ENCODE measurements at places on chromosomes 2 and 18.
A peak's percentile ranks its signal among the peaks of the same experiment; 100 is the strongest.

- no peak for DNase-seq
Measured at GRCh38 chr2:194252127-194252526, 1404.9 kb upstream of the SLC39A10 start.

GRCh38 chr18:49071317-49071716 is 120.6 kb upstream of the SMAD7 start:
- DNase-seq: no peak

- no peak for DNase-seq
Measured at GRCh38 chr2:178506949-178507348, 26.7 kb downstream of the PLEKHA3 start.

DNA sequence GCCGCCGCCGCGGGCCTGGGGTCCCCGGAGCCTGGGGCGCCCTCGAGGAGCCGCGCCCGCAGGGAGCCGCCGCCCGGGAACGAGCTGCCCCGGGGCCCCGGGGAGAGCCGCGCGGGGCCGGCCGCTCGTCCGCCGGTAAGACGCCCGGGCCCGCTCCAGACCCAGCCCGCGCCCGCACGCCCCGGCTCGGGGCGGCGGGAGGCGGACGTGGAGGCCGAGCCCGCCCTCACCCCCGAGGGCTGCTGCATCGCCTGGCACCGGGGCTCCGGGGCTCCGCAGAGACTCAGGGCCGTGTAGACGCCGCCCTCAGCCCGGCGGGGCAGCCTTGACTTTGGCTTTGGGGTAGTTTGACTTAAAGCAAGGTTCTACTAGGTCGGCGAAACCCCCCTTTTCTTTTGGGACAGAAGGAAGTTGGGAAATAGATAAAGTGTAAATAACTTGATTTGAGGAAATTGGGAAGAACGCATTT is 335 bp downstream of the ERFE start:
- DNase-seq: no peak

DNA sequence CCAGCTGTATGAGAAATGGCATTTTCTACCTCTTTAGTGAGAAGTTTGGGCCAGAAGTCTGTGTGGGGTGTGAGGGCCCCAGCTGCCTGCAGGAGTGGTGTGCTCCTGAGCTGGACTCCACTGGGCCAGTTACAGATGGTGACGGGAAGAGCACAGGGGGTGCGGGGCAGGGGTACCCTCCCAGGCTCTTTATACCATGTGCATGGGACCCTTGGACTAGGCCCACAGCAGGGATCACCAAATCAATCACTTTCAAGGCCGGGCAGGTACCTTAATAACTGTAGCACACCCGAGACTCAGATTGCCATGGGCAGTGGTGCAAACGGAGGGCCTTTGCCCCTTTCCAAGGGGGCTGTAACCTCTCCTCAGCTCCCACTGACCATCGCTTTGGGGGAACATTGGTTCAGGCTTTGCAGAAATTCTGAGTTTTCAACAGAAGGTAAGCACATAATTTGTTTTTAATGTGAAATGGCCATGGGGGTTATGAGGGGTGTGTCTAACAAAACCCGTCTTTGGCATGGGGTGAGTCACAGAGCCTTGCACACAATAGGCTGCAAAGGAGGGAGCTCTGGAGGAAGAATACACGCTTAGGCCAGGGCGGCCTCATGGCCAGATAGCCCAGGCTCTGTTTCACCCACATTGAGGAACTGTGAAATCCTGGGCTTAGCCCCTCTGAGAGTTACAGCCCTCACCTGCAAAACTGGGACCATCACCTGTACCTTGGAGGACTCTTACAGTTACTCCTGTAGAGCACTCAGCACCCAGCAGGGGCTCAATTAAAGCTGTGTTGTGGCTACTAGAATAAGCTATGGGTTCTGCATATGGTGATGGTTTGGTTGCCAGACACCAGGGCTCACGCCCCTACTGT is 141.0 kb upstream of the BCL2L11 start:
- DNase-seq: no peak

DNA sequence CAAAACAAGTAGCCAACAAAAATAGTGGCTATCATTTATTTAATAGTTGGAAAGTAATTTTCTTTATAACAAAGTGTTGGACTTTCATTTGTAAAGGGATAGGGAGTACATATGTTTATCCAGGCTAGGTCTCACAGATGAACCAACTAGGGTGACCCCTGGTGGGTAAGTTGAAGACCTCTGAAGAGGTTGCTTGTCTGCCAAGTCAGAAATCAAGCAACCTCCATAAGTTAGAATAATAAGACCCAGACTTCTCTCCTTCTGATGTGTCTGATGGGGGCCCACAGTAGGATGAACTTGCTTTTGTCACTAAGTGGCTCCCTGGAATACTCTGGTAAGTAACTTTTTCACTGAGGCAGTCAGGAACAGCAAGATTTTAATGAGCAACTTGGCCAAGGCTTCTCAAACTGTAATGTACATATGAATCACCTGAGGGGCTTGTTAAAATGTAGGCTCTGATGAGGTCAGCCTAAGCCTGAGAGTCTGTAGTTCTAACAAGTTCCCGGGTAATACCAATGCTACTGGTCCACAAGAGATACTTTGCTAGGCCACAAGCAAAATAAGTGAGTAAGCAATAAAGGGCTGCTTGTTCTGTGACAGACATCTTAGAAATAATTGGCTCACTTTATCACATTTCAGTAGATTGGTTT is 319.6 kb downstream of the PIK3C3 start:
- DNase-seq: no peak

DNA sequence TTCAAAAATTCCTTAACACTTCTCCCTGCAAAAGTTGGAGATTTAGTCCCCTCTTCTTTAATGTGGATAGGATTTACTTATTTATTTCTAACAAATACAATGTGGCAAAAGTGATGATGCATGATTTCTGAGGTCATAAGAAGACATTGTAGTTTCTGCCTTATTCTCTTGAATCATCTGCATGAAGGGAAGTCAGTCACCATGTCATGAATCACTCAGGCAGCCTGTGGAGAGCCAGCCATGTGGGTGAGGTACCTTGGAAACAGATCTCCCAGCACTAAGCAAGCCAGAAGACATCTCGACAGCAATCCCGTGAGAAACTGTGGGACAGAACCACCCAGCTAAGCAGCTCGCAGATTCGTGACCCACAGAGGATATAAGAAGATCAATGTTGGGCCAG is 2.7 kb upstream of the ZC3H8 start:
- no peak for DNase-seq

DNA sequence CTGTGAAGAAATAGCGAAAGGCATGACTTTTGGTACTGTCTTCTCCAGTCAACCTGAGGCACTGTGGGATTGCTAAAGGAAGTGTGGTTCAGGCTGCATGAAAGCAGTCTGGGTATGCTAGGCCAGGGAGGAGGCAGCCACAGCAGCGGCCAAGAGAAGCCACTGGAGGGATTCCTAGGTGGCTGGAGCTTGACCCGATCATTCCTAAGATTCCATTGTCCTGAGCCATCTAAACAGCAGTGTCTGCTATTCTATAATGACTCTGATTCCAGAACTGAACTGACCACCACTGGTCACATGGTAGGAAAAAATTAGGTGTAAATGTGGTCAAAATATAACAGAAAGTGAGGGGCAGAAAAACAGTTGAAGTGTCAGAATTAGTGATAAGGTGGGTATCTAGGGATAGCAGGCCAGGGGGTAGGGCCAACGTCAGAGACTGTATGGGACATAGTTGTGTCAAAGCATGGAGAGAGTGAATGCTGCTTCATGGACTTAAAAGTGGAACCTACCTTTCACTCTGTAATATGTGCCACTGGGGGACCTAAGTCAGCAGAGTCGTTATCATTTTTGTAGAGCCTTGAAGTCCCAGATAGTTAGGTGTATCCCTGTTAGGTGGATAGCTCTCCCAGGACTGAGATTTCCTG is 204.6 kb downstream of the CTNNA2 start:
- DNase-seq: no peak

GRCh38 chr18:51519571-51519970 is 322.1 kb upstream of the MEX3C start:
- DNase-seq: no peak

GRCh38 chr2:222672068-222672401 is 577 bp downstream of the MOGAT1 start:
- DNase-seq: no peak

DNA sequence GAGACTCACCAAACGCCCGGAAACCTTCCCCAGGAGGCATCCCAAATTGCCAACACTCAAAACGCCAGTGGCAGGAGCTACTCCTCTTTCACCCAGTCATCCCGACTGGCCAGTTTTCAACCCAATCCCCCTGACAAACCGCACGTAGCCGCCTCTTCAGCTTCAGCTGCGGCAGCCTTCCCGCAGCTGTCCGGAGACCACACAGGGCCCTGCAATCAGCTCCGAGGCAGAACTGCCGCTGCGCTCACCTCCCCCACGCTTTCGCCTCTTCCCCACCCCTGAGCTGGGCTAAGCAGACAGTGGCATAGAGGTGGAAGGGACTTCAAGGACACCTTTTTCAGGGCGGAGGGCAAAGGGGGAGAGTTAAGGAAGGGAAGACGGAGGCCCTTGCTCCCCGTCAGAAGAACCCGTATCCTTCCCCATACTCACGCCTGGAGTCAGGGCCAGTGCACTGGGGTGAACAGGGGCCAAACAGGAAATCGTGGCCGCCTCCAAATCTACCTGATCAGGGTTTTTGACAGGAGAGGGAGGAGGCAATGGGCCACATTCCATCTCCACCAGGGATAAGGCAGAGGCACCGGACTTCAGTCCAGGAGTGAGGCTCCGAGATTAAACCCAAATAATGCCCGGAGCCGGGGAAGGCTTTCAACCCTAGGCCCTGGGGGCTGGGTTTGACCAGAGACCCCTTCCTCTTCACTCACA is 16.9 kb downstream of the CYP26B1 start:
- peak; percentile 65 for DNase-seq

DNA sequence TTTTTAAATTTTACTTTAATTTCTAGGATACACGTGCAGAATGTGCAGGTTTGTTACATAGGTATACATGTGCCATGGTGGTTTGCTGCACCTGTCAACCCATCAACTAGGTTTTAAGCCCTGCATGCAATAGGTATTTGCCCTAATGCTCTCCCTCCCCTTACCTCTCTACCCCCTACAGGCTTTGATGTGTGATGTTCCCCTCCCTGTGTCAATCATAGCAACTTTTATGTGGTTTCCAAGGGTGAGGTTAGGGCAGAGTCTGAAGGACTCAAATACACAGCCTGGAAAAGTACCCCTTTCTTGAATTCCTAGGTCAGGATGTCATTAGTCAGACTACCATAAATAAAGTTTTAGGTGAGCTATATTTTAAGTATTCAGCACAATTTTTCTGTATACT is 31.1 kb upstream of the MYT1L start:
- DNase-seq: no peak

GRCh38 chr2:236054125-236054524 is 114.1 kb downstream of the GBX2 start:
- DNase-seq: no peak

- DNase-seq: no peak
Measured at GRCh38 chr2:177772529-177772928, 300.0 kb downstream of the PDE11A start.

DNA sequence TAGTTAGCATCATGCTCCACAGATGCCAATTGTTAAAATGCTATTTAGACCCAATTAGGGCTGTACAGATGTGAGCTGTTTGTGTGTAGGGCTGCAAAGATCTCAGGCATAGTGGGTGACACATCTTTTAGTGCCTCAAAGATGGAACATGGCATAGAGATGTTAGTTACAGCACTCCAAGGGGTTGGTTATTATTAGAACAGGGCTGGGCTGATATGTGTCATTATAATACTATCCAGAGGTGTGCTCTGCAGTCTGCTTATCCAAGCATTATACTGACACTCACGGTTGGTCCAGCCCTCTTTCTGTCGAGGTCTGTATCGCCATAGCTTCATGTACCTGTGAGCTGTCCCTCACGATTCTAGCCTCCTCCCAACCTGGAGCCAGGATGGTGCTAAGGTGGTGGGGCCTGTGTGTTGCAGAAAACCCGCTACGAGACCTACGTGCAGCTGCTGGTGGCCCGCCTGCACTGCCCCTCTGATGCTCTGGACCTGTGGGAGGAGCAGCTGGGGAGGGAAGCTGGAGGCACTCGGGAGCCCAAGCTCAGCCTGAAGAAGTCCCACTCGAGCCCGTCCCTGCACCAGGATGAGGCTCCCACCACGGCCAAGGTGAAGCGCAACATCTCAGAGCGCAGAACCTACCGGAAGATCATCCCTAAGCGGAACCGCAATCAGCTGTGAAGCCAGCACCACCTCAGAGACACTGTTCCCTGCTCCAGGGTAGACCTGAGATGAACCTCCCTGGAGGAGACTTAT is 27.1 kb downstream of the PSD4 start:
- DNase-seq: no peak

- DNase-seq: no peak
Measured at GRCh38 chr2:241219856-241220356, 31.4 kb downstream of the ANO7 start.

GRCh38 chr2:176702131-176702530 is 432.9 kb downstream of the MTX2 start:
- no peak for DNase-seq

GRCh38 chr18:26133652-26134051 is at the start of gene PSMA8:
Gene PSMA8, plus strand, starts transcription at chr18:26133869. Its CDS starts 97 bp downstream, at chr18:26133966.
- DNase-seq: no peak

DNA sequence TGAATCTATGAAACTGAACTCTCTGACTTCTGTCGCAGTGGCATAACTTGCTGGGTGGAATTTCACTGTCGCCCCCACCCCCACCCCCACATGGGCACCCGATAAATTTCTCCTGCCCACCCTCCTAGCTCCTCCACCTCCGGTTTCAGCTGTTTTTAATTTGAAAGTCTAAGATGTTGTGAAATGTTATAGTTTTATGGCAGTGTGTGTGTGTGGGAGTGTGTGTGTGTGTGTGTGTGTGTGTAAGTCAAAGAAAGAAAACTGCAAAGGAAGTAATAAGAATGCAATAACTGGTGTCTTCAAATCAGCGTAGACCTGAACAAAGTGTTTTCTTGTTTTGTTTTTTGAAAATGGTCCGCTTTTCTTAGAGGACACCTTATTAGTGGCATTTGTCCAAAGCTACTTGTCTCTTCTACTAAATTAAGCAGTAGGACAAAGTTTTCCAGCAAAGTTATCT is 388 bp downstream of the DTNA start:
- no peak for DNase-seq

DNA sequence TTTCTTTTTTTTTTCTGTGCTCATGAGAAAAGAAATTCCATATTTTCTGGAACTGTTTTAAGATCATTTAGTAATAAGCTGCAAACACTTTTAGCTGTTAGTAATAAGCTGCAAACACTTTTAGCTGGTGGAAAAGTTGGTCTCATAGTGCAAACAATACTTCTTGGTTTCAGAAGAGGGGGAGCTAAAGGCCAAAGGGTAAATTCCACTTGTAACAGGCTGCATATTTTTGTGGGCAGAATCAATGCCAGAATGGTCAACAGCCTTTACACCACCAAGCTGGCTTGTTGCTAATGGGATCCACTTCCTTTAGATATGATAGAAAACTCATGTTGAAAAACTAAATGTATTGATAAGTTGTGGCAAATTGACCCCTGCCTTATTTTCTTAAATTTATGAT is 356.8 kb downstream of the NR4A2 start:
- DNase-seq: no peak

Measured in coronary artery (tissue), 2 donors.